ENCODE measurements at places on chromosomes 11 and 22. TPM values are rescaled to one million over a fixed set of nuclear protein-coding genes. Genes with fewer than 3 reads are reported as not detected.

GRCh38 chr11:83483808-83484207 is 197.6 kb upstream of the CCDC90B start:
- DNase-seq, result no peak

The SSTR3 gene
- 3.5 TPM for total RNA-seq

DNA sequence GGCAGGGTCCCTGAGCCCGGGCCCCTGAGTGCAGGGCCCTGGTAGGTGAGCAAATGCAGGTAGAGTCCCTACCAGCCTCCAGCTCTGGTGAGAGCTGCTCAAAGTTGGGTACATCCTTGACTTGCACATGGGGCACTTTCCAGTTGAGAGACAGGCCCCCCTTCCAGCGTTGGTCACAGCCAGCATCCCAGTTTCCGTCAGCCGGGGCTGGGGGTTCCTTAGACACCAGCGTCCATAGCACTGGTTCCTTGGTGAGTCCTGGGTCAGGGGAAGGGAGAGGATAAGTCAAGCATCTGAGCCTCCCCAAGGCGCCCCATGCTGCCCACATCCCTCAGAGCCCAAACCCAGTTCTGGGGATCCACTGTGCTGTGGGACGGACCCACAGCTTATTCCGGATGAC is 5.6 kb downstream of the PNPLA5 start:
- DNase-seq, result no peak

The OR5B2 gene
- not detected for total RNA-seq

DNA sequence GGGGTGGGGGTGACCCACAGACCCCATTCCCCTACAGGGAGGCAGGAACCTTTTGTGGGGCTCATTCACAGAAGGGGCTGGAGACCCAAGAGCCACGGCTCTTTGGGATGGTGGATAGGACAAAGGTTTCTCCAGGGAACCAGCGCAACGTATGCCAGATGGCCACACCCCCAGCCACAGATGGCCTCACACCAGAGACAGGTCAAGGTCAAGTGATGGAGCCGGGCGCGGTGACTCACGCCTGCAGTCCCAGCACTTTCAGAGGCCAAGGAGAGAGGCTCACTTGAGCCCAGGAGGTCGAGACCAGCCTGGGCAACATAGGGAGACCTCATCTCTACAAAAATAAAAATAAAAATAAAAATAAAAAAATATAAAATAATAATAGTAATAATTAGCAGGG is 17.1 kb upstream of the BRSK2 start:
- DNase-seq, result no peak

The KRTAP5-7 gene
- not detected for total RNA-seq

DNA sequence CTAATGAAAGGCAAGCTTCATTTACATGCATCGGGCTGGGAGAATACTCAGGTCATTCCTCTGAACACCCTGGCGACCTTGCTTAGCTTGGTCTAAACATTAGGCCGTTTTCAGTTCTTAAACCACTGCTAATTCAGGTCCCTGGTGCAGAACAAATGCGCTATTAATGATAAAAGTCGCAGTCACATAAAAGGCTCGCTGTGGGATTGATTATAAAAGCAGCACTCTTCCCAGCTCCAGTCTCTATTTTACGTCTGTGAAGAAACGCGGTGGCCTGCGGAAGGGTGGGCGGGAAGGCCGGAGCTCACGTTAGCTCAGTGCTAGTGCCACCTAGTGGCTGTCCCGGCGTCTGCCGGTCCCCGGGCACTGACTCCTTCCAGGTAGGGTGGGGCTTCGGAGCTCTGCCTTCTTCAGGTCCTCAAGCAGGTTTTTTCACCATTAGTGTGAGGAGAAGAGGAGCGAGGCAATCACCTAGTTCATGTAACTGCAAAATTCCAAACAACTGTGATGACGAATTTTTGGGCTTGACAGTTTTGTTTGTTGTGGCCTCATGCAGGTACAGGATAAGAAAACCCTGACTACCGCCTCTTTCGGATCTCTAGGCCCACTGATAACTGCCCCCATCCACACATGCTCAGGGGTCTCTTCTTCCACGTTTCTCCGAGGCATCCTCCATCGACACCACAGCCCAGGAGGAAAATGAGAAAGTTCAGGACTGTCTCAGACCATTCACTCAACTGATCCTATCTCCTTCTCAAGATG is 66.5 kb upstream of the CLMP start:
- peak; percentile 79 for DNase-seq

DNA sequence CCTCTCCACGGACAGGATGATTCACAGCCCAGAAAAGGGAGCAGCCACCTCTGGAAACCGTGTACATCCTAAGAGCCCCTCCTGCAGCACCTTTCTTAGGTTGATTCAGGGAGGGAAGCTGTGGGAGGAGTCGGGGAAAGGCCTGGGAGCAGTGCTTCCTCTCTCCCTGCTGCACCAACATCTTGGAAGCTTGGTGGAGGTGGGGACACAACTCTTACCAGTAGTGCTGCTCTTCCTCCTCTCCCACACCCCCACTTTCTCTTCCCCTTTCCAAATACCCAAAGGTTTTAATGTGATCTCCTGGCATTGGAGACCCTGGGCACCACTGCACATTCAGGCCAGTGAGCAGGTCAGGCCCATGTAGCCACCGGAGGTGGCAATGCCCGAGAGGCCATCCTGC is 46.4 kb upstream of the HORMAD2 start:
- DNase-seq, result no peak

GRCh38 chr22:39765661-39766060 is 127.9 kb downstream of the ENTHD1 start:
- DNase-seq, result no peak

The RIMBP3C gene
- 0.08 TPM for total RNA-seq

The CST6 gene
- not detected for total RNA-seq

DNA sequence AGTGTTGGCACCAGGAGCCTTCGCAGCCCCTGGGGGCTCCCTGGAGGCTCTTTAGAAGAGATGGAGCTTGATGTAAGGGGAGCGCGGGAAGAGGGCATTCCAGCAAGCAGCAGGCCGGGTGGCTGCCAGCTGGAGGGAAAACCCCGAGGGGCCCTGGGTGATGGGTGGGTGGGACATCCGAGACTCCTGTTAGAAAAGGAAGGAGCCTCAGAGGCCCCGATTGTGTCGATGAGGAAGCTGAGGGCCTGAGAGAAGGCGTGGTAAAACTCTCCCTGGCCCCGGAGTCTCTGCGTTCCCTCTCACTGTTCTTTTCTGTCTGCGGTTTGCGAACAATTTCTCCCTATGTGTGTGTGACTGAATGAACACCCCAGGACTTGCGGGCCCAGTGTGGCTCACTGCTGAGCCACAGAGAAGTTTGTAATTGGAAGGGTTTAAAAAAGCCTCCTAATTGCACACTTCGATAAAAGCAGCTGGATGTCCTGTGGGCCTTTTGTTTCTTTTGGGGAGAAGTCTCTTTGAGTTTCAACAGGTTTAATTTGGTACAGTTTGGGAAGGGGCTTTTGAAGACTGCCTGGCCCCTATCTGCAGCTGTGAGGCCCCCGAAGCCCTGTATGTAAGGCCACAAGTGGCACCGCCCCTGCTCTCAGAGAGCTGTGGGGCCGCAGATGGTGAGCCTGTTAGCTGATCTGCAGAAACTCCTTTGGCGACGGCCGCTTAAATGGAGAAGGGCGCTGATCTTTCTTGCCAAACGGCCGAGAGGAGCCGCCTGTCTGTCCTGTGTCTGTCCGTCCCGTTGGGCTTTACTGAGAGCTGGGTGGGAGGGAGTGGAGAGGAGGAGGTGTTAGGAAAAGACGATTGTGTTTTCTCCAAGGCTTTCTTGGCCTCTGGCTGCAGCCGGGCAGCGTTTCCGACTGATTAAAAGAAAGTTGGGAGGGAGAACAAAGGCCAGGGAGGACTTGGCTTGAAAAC is 2.0 kb downstream of the FBLN1 start:
- no peak for DNase-seq

GRCh38 chr11:119803726-119804294 is 74.8 kb upstream of the NECTIN1 start:
- no peak for DNase-seq

The ANO1 gene
- total RNA-seq, result not detected

The CAT gene
- 37.7 TPM for total RNA-seq

- DNase-seq, result no peak
These were observed 144.5 kb downstream of the DBX1 start for GRCh38 chr11:20015529-20016427.

GRCh38 chr11:125412509-125412908 is 83.6 kb downstream of the FEZ1 start:
- no peak for DNase-seq

- DNase-seq, result peak; percentile 44
These were observed 309.1 kb downstream of the SWAP70 start for GRCh38 chr11:9972989-9973388.

The RAB36 gene
- total RNA-seq, result 1.0 TPM

GRCh38 chr11:61023086-61023965 is 51.8 kb downstream of the CD6 start:
- peak; percentile 74 for DNase-seq

GRCh38 chr11:57546869-57547475 is 9.6 kb downstream of the SMTNL1 start:
- DNase-seq, result no peak

GRCh38 chr11:12266943-12267342 is 110.4 kb upstream of the PARVA start:
- no peak for DNase-seq

The POU2AF2 gene
- total RNA-seq, result not detected
